ENCODE measurements at places on chromosomes 7 and 10. TPM values are rescaled to one million over a fixed set of nuclear protein-coding genes. Genes with fewer than 3 reads are reported as not detected.

The FAM25C gene
- not detected for total RNA-seq

The AGR3 gene
- not detected for total RNA-seq

The DNAJC12 gene
- total RNA-seq = 10.2 TPM

The PAPOLB gene
- total RNA-seq = not detected

The NXPH1 gene
- not detected for total RNA-seq

Data from chondrocyte (in vitro differentiated cells).